ENCODE measurements at places on chromosomes 12 and 14.

GRCh38 chr14:58770491-58770982 lies 132.8 kb downstream of the DACT1 start:
- DNase-seq = no peak

- no peak for DNase-seq
Observed at GRCh38 chr12:79183926-79184325, 319.4 kb downstream of the SYT1 start.

DNA sequence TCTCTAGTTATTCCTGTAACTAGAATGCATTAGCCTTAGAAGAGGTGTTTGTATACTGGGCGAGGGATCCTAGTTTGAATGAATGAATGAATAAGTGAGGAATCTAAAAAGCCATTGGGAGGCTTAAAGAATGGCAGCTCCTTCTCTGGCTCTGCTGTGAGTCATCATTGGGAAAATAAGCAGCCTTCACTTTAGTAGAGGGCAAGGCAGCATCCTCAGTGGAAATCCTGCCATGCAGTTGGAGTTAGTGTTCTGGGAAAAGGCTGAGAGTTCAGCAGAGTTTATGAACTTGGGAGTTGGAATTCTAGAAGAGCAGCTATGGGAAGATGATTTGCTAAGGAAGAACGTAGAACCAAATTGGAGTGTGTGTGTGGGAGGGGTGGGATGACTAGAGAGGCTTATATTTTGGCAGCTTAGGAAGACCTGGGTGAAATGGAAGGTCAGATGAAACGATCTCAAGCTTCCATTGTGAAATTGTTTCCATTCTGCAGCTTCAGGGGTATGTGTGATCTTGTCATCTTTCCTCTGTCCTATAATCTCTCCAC lies 120.8 kb downstream of the PTCSC3 start:
- no peak for DNase-seq

GRCh38 chr12:67410246-67410645 lies 141.1 kb downstream of the CAND1 start:
- DNase-seq = no peak

GRCh38 chr12:53785161-53785560 lies 33.4 kb upstream of the CISTR start:
- DNase-seq = no peak

GRCh38 chr14:41313196-41313595 lies 293.5 kb upstream of the LRFN5 start:
- DNase-seq = no peak

All from CD4-positive, alpha-beta T cell treated with Interleukin-6 for 4 hours (primary cell).